ENCODE measurements at places on chromosomes 2 and 18.

DNA sequence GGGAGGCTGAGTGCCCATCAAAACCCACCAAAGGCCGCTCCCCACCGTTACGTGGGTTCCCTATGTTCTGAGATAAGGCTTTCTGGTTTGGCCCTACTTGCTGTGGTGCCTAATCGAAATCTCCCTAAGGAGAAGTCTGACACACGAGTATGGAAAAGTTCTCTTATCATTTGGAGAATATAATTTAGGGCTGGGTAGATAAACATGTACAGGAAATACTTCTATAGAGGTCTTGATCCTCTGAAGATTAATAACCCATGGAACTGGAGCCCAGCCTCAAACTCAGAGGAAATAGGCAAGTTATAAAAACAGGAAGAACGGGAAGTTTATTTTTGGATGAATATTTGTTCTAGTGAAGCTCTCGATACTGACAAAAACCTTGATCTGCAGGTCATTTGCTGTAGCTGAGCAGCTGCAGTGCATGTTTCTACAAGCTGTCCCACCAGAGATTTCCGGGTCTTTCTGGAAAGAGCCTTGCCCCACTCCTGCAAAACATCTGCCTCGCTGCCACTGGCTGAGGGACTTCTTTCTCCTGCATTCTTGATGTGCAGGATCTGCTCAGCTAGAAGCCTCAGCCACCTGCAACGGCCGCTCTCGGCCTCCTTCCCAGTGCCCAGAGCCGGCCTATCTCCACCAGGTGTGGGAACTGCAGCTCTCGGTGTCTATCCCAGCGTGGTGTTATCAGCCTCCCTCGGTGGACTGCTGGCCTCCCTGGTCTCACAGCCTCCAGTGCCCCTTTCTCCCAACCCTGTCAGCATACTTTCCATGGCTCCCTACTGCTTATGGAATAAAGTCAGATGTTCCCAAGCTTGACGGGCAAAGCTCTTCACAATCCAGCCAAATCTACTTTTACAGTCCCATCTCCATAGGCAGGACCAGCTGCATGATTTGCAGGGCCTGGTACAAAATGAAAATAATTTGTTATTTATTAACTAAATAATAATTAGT, 48.6 kb downstream of the SPRED2 start:
- H3K27ac ChIP-seq = no peak overlapping the region
- no peaks in the 10 kb centered on the region for H3K36me3 ChIP-seq
- peaks cover 8% of the 10 kb centered on the region for H3K27me3 ChIP-seq
- DNase-seq = no peak

- H3K4me1 ChIP-seq = peaks cover 13% of the 10 kb centered on the region
- H3K27me3 ChIP-seq = peaks cover 3% of the 10 kb centered on the region
- no peak for DNase-seq
- H3K4me3 ChIP-seq = no peak overlapping the region
- H3K36me3 ChIP-seq = no peaks in the 10 kb centered on the region
- no peak overlapping the region for H3K27ac ChIP-seq
These were observed 15.2 kb upstream of the LBH start for GRCh38 chr2:30216157-30216556.

- DNase-seq = no peak
- no peak overlapping the region for H3K4me3 ChIP-seq
- no peak overlapping the region for H3K27ac ChIP-seq
- no peaks in the 10 kb centered on the region for H3K36me3 ChIP-seq
These were observed 60.4 kb downstream of the GLI2 start for GRCh38 chr2:120796094-120796493.

DNA sequence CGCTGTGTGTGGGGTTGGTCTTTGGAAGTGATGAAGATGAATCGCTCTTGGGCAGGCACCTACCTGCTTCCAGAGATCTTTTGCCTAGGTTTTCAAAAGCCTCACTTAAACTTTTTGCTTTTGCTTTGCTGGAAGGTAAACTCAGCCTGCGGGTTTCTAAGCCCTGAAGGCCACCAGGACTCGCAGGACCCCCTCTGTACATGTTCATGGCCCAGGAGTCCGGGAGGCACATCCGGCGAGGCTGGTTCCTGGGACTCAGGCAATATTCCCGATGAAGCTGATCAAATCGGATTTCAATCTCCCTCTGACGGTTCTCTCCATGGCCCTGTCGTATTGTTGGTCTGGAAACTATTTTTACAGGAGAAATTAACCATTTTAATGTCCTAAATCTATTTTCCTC, 13.2 kb downstream of the HJURP start:
- H3K36me3 ChIP-seq = peaks cover 86% of the 10 kb centered on the region
- no peaks in the 10 kb centered on the region for H3K27me3 ChIP-seq
- H3K4me1 ChIP-seq = peaks cover 47% of the 10 kb centered on the region
- H3K4me3 ChIP-seq = no peak overlapping the region
- peak overlapping the region; percentile 9 for H3K27ac ChIP-seq

DNA sequence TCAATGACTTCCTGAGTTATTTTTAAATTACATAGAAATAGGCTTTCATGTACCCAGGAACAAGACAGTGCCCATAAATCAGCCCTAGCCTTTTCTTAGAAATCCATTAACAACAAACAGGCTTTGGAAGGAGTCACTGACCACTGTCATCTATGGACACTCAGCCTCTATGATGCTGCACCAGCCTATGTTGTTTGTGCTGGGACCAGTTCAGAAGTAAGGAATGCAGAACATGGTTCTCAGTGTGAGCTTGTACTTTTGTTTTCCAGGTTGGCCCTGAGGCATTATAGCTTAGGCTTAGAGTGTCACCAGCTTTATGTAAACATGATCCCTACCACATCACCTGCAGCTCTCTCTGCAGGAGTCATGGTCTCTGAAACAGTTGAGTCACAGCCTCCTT, 335.7 kb upstream of the CDH7 start:
- no peak for DNase-seq
- no peaks in the 10 kb centered on the region for H3K4me1 ChIP-seq
- no peaks in the 10 kb centered on the region for H3K27me3 ChIP-seq
- no peak overlapping the region for H3K27ac ChIP-seq
- no peaks in the 10 kb centered on the region for H3K36me3 ChIP-seq

DNA sequence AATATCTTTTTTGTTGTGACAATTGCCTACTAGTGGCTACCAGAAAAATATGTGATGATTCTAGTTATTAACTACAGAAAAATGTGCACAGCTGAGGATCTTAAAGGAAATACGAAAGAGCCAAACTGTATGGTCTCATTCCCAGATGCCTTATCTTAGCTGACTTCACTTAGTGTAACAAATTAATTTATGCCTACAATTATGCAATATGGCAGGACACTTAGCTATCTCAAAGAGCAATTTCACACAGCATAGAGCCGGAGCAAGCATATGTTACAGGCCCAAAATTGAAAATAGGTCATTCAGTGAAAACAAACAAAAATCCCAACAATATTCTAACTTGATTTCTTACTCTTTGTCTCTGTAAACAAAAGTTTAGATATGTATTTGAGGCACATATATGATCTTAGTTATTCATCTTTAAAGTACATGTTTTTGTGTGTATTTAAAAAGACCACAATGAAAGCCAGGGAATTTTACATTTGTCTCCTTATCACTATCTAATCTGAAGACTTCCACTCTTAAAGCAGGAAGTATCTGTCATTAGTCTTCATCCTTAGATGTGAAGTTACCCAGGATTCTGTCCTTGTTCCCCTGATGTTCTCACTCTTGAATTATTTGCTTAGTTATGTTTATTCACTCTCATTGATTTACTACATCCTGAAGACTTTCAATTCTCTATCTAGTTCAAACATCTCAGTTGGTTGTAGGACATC, 1579.0 kb upstream of the NXPH2 start:
- no peak overlapping the region for H3K27ac ChIP-seq
- DNase-seq = no peak

DNA sequence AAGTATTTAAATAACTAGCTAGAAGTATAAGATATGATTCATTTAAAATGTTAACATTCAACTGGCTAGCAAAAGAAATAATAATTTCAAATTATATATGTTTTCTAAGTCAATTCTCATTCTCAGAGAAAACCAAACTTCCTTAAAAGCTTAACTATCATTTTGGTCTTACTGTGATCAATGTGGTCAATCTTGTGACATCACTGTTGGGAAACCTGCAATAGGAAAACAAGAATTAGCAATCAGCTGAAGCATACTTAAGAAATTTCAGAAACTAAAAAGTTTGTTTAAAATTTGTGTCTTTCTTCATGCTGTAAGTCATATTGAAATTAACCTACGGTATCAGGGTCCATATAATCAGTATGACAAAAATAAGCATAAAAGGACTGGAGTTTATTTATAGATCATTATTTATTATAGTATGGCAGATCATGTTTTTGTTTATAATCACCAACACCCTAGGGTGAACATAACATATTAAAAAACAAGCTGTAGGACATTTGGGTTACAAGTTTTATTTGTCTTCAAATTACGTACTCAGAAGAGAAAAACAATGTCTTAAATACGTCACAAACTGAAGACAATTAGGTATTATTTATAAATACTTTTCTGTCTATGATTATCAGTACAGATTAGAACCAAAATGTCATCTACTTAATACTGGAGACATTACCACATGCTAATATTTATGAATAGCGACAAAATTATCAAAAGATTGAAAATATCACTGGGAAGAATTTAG, 60.5 kb downstream of the BAZ2B start:
- no peak overlapping the region for H3K27ac ChIP-seq
- H3K4me3 ChIP-seq = no peak overlapping the region
- H3K4me1 ChIP-seq = no peaks in the 10 kb centered on the region

DNA sequence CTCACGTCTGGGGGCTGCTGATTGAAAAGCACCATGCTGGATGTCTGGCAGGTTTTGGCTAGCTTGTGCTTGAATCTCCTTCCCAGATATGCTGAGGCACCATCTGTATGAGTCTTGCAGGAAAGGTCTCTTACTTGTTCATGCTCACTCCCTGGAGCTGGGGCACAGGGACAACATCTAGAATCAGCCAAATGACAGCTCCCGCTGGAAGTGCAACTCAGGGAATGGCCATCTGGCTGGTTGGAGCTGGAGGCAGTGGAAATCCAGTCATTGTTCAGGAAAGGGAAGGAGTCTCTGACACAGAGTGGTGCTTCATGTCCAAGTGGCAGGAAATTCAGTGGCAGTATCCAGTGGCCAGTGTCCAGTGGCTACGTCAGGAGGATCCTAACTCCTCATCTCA, 9.7 kb downstream of the CCDC68 start:
- no peak for DNase-seq
- H3K36me3 ChIP-seq = no peaks in the 10 kb centered on the region

DNA sequence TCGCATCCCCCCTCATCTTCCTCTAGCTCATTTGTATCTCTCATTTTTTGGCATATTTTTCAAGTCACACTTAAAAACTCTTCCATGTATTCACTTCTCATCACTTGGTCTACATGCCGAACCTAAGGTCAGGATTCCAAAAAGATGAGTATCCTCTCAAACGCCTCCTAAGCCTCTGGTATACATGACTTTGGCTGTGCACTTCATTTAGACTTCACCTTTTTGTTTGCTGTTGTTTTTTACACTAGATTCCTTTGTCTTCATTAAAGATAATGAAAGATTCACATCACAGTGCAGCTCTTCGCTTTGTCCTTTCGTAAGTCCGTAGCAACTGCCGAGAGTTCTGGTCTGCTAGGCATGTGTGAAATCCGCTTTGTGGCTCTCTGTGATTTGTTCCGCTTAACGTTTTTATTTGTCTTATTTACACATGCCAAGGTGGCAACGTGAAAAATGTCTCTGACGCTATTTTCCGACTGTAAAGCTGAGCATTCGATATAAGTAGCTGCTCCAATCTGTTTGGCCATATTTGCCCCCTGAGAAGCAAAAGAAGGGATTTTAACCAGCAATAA, 17.7 kb downstream of the RND3 start:
- H3K4me3 ChIP-seq = no peak overlapping the region
- H3K27ac ChIP-seq = no peak overlapping the region
- no peaks in the 10 kb centered on the region for H3K27me3 ChIP-seq

GRCh38 chr2:238168196-238169047, 9.7 kb downstream of the ERFE start:
- no peak overlapping the region for H3K27ac ChIP-seq
- H3K4me3 ChIP-seq = no peak overlapping the region
- DNase-seq = no peak
- H3K36me3 ChIP-seq = peaks cover 32% of the 10 kb centered on the region

- DNase-seq = no peak
- no peaks in the 10 kb centered on the region for H3K36me3 ChIP-seq
- H3K27me3 ChIP-seq = peaks cover 1% of the 10 kb centered on the region
- H3K4me1 ChIP-seq = no peaks in the 10 kb centered on the region
- H3K4me3 ChIP-seq = no peak overlapping the region
- no peak overlapping the region for H3K27ac ChIP-seq
These were observed 126.8 kb downstream of the AQP4 start for GRCh38 chr18:26738706-26739105.

DNA sequence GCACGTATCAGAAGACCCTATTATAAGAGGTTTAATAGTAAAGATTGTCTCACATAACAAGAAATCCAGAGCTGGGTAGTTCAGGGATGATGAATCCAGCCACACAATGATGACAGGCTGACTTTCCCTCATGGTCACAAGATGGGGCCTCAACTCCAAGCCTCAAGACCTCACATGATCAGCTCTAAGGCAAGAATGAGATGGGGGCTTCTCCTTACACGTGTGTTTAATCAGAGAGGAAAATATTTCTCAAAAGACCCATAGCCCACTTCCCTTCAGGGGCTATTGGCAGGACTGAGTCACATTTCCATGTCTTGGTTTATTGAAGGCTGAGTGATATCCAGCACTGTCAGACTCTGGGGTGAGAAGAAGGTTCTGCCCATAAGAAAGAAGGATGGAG, 100.2 kb upstream of the FOSL2 start:
- H3K4me3 ChIP-seq = no peak overlapping the region
- no peaks in the 10 kb centered on the region for H3K27me3 ChIP-seq
- no peak overlapping the region for H3K27ac ChIP-seq
- peaks cover 2% of the 10 kb centered on the region for H3K36me3 ChIP-seq
- DNase-seq = no peak

GRCh38 chr2:74439803-74440377, 1.8 kb downstream of the RTKN start:
- peaks cover 45% of the 10 kb centered on the region for H3K27me3 ChIP-seq
- H3K27ac ChIP-seq = no peak overlapping the region
- no peak for DNase-seq
- H3K4me1 ChIP-seq = peaks cover 13% of the 10 kb centered on the region
- no peaks in the 10 kb centered on the region for H3K36me3 ChIP-seq
